CD4-positive, alpha-beta T cell (primary cell): ENCODE measurements at places on chromosomes 7 and 10.

- DNase-seq = no peak
Measured at GRCh38 chr10:11793762-11794479, 29.2 kb upstream of the PROSER2 start.

- DNase-seq = no peak
Measured at GRCh38 chr7:134154581-134155130, 27.5 kb downstream of the LRGUK start.

GRCh38 chr10:97135464-97135863, 50.3 kb downstream of the SLIT1 start:
- DNase-seq = no peak

DNA sequence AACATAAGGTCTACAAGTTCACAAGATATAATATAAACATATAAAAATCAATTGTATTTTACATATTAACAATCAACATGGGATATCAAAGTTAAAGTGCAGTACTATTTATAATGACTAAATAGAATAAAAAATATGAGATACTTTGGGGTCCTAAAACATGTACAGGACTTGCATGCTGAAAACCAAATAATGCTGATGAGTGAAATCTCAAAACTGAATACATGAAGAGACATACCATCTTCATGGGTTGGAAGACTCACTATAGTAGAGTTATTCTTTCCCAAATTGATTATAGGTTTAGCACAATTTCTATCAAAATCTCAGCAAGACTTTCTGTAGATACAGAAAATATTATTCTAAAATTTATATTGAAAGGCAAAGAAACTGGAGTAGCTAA, 181.5 kb downstream of the LHFPL3 start:
- no peak for DNase-seq

- DNase-seq = peak; percentile 79
Measured at GRCh38 chr7:50349963-50350944, 45.7 kb downstream of the IKZF1 start.

DNA sequence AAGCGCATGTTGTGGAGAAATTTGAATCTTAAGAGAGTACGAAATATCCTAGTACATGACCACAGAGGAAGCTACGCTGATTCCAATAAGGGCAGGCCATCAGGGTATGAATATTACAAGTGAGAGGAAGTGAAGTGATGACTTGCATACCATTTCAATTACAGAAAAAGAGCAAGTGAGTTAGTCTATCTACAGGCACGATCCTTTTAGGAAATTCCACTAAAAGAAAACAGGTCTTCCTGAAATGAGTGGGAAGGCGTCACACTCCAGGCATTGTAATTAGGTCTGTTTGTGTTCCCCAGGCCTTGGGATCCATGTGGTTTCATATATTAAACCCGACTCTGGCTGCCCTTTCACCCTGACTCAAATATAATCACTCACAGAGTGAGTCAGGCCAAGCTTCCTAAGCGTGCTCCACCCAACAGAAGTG, 152.5 kb downstream of the SEMA3A start:
- DNase-seq = no peak

DNA sequence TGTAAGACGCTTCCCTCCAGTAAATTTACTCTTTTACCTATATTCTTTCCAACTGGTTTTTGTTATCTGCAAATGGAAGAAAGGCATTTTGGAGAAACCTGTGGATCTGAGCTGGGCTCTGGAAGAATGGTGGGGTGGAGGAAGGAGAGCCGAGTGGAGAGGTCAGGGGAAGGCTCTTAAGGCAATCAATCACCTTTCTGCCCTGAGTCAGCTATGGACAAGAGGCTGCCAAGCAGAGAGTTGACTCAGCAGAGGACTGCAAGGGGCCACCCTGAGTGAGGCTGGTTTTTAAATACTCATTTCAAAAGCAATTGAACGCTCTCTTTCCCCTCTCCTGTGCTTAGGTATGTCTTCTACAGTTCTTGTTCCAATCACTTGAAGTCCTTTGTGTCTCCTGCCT, 81.8 kb downstream of the SPAG6 start:
- no peak for DNase-seq

DNA sequence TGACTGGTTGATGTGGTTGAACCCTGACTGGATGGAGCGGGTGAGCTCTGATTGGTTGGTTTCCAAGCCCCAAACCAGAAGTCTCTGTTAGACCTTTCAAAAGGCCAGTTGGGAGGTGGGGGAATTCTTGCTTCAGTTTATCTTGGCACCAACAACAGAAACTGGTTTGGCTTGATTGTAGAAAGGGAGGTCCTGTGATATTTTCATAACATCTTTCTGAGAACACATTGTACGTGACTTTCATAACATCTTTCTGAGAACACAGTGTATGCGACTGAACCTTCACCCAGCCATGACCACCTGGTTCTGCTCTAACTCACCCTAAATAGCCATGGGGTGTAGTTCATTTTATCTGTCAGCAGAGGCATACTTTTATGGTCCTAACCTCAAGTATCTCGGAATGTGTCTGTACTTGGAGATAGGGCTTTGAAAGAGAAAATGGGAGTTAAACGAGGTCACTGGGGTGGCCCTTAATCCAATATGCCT, 88.3 kb downstream of the GALNT17 start:
- no peak for DNase-seq

GRCh38 chr10:89582022-89582421, 46.6 kb upstream of the SLC16A12 start:
- no peak for DNase-seq

GRCh38 chr10:108180878-108181277, 1016.4 kb upstream of the SORCS1 start:
- DNase-seq = no peak

GRCh38 chr7:2993868-2994267, 49.8 kb downstream of the CARD11 start:
- DNase-seq = no peak

- DNase-seq = peak; percentile 58
Measured at GRCh38 chr10:72126184-72126871, 38.0 kb upstream of the SPOCK2 start.

DNA sequence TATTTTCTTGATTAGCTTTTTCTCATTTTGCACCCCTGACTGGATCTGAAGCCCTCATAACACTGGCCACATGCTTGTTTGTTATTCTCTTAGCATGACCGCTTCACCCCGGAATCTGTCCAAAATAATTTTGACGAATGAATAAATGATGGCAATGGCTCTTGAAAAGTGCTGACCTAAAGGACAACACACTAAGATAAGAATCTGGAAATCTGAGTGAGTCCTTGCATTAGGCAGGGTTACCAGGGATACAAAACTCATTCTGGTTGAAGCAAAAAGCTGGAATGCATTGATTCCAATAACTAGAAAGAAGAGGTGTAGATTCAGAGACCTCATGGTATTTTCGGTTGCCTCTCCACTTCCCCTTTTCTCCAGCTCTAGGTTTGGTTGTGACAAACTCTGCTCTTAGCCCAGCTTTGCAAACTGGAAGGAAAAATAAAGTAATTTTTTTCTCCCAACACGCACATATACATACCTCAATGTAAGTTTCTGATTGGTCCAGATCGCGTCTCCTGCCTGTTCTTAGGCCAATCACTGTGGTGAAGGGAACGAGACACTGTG, 157.4 kb downstream of the SKIDA1 start:
- DNase-seq = no peak

DNA sequence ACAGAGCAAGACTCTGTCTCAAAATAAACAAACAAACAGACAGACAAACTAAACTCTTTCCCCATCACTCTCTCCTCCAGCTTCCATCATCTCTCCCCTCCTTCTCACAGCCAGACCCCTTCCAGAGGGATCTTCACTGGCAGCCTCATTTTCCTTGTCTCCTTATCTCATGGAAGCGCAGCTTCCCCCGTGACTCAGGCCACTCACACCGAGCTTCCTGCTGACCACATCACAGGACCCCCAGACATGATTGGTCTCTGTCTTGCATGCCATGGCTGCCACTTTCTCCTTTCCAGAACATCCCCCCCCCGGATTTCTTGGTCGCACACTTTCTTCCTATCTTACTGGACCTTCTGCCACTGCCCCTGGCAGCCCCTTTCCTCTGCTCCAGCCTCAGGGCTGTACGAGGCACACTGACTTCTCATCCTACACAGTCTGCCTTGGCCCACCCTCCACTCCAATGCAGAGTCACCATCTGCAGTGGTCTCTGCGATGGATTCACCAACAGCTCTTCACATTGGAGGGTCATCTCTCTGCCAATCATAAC, 4.9 kb upstream of the INSIG1 start:
- DNase-seq = no peak

- DNase-seq = no peak
Measured at GRCh38 chr7:124761164-124761715, 4.4 kb downstream of the GPR37 start.

DNA sequence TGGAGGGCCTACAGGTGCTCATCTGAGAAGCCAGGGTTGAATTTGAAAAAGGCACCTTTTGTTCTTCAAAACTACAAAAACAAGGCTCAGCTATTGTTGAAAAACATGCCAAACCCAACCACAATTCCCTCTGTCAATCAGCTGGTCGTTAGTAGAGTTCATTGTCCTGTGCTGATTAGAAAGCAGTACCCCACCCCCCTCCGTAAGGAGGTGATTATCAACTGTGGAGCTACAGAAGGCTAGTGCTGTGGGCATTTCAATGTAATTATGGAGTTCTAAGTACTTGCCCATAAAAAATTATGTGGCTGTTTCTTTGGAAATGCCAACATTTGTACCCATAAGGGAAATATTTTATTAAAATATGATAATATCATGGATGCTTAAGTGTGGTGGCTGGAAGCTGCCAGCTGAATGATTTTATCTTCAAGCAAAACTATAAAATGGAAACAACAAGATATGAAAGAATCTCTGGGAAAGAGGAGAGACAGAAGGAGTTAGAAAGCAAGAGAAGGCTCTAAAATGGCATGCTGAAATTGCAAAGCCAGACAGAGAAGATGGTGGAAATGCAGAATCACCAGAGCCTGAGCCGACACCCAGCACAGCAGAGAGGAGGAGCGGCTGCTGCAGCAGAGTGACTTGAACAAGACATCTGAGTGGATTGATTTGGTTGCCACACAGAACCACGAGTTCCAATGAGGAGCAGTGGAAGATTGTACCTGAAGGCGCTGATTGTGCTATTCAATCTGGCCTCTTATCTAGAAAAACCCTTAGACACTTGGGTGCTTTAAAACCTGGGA, 179.5 kb upstream of the LRGUK start:
- no peak for DNase-seq

DNA sequence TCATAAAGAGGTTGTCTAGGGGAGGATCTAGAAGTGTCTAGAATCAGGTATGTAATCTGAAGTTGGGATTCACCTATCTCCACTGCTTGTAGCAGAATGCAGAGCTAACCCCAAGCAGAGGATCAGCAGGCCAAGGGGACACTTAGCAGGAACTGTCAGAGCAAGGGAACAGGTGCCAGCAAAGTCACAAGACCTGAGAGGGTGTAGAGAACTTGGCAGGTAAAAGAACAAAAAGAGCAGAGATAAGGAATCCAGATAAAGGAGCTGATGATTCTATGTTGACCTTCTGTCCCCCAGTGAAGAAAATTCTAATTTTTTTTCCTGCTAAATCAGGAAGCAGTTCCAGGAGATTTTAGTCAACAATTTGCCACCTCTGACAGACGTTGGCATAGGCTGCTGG, 91.4 kb upstream of the CCDC71L start:
- no peak for DNase-seq

DNA sequence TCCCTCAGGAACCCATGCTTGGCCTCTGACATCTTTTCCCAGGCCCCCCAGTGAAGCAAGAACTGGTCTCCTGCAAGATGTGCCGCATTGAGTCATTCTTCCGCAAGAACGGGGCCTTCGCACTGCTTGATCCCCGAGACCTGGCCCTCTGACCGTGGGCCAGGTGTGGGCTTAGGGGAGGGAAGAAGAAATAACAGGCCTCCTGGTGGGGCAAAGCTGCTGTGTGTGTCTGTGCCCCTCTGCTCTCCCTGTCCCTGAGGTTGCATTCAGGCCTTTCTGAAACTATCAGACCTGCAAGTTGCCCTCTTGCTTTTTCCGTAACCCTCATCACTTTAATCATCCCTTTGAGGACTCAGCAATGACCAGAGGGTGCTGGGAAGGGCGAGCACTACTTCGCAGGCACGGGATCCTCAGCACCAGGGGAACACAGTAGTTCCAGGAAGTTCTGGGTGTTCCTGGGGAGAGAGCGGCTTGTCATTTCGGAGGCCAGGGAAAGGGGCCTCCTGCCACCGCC, 6.0 kb downstream of the ATP6V1F start:
- no peak for DNase-seq

DNA sequence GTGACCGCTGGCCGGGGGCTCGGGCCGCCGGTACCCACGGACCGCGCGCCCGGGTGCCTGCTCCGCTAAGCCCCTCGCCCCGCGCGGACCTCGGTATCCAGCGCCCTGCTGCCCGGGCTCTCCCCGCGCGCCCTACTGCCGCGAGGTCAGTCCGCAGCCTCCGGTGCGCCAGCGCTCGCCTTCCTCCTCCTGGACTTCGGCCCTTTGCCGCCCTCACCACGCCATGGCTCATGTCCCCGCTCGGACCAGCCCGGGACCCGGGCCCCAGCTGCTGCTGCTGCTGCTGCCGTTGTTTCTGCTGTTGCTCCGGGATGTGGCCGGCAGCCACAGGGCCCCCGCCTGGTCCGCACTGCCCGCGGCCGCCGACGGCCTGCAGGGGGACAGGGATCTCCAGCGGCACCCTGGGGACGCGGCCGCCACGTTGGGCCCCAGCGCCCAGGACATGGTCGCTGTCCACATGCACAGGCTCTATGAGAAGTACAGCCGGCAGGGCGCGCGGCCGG, 483 bp downstream of the GDF10 start:
- no peak for DNase-seq

DNA sequence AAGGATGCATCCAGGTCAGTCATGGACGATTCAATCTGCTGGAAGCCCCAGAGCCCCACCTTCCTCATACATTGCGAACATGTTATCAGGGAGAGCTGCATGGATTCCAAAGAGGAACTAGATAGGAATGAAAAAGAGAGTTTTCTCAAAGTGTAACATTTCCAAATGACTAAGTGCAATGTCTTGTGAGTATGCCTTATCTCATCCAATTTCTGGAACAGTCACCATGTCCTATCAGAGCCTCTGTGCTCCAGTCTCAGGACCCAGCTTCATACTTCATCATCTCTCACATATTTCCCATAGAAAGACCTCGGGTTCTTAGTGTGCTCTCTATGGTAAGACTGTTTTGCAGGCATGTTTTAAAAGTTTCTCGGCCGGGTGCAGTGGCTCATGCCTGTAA, 26.8 kb downstream of the ZC3HC1 start:
- DNase-seq = no peak

- DNase-seq = no peak
Measured at GRCh38 chr7:5649641-5650040, 131.8 kb downstream of the RNF216 start.

DNA sequence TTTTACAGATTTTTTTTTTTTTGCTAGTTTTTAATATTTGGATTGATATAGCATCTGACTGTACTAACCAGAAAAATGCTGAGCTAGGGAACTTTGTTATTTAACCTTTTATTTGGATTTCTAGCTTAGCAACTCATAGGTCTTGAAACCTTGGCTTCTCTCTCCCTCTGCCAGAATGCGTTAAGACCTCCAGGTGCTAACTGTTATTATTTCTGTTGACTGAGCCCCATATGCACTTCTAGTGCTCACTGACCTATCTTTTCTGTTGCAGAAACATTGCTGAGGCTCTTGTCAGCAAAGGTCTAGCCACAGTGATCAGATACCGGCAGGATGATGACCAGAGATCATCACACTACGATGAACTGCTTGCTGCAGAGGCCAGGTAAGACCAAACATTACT, 143.6 kb downstream of the LRRC4 start:
- DNase-seq = no peak

GRCh38 chr7:54596747-54597146, 54.6 kb downstream of the VSTM2A start:
- no peak for DNase-seq

- DNase-seq = no peak
Measured at GRCh38 chr7:144820552-144820951, 15.3 kb downstream of the TPK1 start.

GRCh38 chr7:42686594-42687156, 225.2 kb downstream of the C7orf25 start:
- DNase-seq = no peak
